ENCODE measurements at places on chromosomes 6 and 20.
A peak's percentile ranks its signal among the peaks of the same experiment; 100 is the strongest.

- no peak for DNase-seq
Measured at GRCh38 chr6:127178746-127179145, 60.3 kb downstream of the RSPO3 start.

DNA sequence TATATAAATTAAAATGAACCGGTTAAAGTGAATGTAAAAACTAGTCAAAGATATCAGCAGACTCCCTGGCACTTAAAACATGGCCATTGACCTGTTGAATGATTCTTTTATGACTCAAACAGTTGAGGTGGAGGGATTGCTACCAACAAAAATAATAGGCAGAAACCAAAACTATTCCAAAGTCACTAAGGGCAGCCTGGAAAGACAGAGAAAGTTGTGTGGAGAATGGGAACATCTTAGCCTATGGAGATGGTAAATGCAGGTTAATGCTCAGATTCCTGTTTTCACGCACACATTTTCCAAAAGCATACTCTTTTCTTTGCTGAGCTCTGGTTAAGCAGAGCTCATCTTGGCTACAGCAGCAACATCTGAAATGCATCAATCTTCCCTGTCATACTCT lies 553.5 kb downstream of the HACE1 start:
- no peak for DNase-seq

GRCh38 chr6:133805876-133806275 lies 83.0 kb upstream of the TCF21 start:
- no peak for DNase-seq

DNA sequence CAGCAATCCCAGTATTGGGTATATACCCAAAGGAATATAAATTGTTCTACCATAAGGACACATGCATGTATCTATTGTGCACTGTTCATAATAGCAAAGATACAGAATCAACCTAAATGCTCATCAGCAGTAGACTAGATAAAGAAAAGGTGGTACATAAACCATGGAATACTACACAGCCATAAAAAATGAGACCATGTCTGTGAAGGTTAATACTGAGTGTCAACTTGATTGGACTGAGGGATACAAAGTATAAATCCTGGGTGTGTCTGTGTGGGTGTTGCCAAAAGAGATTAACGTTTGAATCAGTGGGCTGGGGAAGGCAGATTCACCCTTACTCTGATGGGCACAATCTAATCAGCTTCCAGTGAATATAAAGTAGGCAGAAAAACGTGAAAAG lies 86.9 kb downstream of the MAN1A1 start:
- no peak for DNase-seq

DNA sequence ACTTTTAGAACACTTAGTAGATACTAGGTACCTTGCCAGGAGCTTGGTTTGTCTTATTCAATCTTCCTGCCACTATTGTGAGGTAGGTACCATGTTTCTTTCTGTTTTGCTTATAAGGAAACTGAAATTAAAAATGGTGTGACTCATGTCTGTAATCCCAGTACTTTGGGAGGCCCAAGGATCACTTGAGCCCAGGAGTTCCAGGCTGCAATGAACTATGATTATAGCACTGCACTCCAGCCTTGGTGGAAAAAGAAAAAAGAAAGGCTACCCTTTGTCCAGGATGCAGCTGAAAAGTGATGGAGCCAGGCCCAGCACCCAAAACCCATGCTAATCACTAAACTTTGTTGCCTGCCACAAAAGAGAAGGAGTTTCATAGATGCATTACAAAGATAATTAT lies 34.1 kb upstream of the LAMA4 start:
- no peak for DNase-seq

DNA sequence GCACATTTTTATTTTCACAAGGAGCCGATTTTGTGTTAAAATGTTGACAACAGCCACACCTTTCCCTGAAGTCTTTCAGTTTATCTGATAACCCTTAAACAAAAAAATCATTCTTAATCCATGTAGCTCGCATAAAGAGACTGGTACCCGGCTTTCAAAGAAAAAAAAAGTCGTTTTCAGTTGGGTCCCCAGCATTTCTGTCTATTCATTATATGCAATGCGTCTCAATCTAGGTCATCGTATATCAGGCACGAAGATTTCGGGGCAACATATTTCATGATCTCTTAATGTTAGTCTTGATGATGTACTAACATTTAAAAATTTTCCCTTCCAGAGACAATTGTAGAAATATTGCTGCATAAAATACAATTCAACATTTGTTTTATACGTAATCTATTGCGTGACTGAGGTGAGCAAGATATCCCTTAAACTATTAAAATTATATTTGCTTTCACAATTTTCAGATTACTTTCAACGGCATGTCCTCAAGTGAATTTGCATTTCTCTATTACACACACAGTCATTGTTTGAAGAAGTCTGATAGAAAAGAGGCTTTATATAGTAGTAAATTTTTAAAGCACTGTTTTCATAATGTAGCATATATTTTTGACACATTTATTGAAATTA lies 2.9 kb upstream of the TUBB2B start:
- DNase-seq, result no peak

GRCh38 chr20:48437146-48437545 lies 390.7 kb downstream of the PREX1 start:
- DNase-seq, result no peak

DNA sequence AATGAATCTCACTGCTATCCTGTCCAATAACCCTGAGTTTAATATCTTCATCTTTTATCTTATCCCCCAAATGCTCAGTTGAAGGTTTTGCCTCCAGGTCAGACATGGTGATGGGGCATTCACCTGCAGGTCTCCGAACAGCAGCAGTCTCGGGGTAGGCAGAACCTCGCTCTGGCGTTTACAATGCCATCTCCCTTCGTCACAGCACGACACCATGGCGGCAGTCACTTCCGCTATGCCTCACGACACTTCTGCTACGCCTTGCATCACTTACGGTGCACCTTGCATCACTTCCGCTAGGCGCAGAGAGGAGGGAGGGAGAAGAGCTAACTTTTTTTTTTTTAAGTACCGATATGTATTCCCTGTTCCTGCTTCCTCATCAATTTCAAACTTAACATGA lies 194.9 kb downstream of the BCAS1 start:
- DNase-seq, result no peak

GRCh38 chr20:43736588-43737158 lies 9.9 kb upstream of the GTSF1L start:
- DNase-seq, result peak; percentile 72

DNA sequence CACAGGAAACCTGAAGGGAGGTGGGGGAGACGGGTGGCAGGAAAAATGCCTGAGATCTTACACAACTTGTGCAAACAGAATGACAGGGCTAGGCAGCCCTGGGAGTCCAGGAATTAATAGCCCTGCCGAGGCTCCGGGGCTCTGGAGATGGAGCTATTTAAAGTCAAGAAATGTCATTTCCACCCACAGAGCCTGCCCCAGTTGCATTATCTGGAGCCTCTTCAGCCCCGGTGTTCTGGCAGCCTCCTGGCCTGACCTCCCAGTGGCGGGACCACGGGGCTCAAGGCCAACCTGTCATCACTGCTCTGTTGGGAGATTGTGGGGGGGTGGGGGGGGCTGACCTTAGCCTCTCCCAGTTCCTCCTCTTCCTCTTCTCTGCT lies 28.5 kb upstream of the SCUBE3 start:
- no peak for DNase-seq

- no peak for DNase-seq
Measured at GRCh38 chr6:92687278-92687677, 732.1 kb downstream of the EPHA7 start.

- DNase-seq, result no peak
Measured at GRCh38 chr6:83883240-83883639, 23.8 kb downstream of the CYB5R4 start.

DNA sequence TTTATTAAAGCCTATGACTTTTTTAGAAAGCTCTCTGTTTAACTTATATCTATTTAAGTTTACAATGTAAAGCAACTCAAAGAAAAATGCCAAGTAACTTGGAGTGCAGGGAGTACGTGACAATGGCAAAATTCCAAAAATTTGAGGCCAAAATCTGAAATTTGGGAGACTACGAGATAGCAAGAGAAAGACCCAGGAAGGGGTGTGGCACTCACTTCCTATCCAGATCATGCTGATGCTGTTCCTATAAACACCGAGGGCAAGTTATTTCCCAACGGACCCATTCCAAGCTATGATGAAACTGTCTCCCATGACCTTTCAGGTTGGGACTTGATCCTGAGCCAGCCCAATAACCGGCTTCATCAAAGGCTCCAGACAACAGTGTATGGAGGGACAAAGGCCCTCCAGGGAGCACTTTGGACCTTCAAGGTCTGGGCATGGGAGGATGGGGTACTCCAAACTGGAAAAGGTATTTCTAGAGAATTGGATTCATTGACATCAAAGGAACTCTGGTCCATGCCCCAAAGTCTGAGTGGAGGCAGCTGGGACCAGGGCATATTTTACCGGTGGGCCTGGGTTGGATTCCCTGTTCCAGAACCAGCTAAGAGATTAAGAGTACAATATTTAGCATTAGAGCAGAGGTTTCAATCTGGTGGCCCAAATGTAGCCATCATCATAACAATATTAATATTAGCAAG lies 15.7 kb upstream of the SLC13A3 start:
- DNase-seq, result no peak

DNA sequence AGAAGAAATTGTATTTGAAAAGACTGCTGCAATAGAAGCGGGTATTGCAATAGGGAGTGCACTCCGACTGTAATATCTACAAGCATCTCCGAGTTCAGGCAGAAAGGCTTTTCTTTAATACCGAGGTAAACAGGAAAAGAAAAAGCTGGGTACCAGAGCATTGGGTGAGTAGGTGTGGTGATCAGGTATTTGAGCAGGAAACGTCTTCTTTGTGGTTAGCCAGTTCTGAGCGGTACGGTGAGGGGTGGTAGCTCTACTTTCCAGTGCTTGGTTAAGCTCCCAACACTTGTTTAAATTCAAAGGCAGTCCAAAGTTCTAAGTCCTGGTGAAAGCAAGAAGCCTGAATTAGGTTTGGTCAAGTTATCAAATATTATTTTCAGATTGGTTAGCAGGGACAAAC lies 404.1 kb downstream of the LMBRD1 start:
- DNase-seq, result no peak

- DNase-seq, result peak; percentile 15
Measured at GRCh38 chr6:25366903-25367545, 87.8 kb downstream of the CARMIL1 start.

DNA sequence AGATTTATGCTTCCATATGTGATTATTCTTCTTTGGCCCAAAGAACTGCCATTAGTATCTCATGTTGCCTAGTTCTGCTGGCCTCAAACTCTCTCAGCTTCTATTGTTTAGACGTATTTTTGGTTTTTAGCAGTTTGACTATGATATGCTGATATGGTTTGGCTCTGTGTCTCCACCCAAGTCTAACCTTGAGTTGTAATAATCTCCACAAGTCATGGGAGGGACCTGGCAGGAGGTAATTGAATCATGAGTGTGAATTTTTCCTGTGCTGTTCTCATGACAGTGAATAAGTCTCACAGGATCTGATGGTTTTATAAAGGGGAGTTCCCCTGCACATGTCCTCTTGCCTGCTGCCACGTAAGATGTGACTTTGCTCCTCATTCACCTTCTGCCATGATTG lies 96.7 kb upstream of the ARG1 start:
- DNase-seq, result no peak

GRCh38 chr6:3176562-3177355 lies 19.4 kb upstream of the TUBB2A start:
- peak; percentile 66 for DNase-seq

GRCh38 chr6:22437665-22438064 lies 131.7 kb upstream of the HDGFL1 start:
- DNase-seq, result no peak

DNA sequence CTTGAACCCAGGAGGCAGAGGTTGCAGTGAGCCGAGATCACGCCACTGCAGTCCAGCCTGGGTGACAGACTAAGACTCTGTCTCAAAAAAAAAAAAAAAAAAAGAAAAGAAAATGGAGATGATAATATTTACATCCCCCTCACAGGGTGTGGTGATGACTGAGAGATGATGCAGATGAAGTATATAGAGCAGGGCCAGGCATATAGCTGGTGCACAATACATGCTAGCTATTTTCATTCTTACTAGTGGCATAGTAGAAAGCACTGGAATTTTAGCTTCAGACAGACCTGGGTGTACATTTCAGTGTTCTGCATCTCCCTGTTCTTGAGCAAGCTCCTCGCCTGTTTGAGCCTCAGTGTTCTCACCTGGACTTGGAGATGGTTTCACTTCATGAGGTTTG lies 36.9 kb downstream of the CEBPB start:
- no peak for DNase-seq

- DNase-seq, result no peak
Measured at GRCh38 chr20:22088882-22089281, 383.4 kb downstream of the PAX1 start.

DNA sequence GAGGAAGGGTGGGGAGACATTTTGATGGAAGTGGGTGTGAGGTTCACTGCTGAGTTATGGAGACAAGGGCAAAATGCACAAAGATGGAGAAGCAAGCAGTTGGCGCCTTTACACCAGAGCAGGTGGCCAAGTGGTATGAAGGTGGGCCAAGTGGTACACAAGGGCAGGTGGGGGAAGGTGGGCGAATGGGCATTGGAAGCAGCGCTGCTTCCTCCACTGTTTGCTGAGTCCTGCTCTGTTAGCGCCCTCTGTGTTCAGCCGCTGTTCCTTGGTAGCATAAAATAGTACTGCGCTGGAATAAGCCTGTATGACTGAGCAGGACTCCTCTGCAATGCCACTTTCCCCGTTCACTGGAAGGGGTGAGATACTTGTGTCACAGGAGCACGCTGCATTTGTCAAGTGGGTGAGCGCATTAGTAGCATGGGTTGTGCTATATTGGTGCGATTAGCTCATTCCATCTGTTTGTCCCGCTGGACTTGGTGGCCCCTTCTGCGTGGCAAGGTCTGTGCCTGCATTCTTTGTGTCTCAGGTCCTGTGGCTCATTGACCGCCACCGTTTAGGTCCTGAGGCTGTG lies 116.4 kb downstream of the TOX2 start:
- DNase-seq, result no peak

DNA sequence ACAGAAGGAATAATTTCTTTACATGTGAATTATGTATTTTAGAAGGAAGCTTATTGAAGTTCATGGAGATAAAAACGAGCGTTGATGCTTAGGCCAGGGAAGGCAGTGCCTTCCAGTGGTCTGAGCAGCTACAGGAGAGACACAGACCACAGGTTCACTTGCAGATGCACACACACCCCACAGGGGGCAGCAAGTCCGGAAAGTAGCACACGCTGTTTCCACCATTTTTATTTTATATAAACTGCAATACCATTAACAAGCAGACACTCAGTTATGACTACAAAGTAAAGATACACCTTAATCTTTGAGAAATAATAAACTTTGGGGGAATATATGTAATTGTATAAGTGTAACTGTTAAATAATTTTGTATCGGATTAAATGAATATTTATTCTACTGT lies 13.5 kb upstream of the DACT2 start:
- no peak for DNase-seq

DNA sequence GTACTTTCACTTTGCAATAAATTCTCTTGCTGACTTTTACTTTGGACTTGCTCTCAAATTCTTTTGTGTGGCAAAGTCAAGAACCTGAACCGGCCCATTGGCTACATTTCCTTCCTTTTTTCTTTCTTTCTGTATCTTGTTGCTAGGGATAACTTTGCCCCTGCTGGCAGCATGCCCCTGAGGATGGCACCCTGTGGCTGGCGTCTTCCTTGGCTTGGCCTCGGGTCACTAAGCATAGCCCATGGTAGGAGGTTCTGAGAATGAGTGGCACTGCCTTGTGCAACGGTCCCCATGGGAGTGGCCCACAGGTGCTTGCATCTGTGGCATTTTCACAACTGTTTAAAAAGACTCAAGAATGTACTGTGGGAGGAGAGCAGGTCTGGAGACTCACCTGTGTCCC lies 14.0 kb upstream of the HLA-F start:
- no peak for DNase-seq
